ENCODE measurements at places on chromosomes 6 and 20.

- no peaks in the 10 kb centered on the region for H3K27me3 ChIP-seq
- no peak overlapping the region for H3K27ac ChIP-seq
- H3K4me1 ChIP-seq = peaks cover 26% of the 10 kb centered on the region
- no peaks in the 10 kb centered on the region for H3K36me3 ChIP-seq
Measured at GRCh38 chr6:38068854-38069590, 249.5 kb downstream of the ZFAND3 start.

DNA sequence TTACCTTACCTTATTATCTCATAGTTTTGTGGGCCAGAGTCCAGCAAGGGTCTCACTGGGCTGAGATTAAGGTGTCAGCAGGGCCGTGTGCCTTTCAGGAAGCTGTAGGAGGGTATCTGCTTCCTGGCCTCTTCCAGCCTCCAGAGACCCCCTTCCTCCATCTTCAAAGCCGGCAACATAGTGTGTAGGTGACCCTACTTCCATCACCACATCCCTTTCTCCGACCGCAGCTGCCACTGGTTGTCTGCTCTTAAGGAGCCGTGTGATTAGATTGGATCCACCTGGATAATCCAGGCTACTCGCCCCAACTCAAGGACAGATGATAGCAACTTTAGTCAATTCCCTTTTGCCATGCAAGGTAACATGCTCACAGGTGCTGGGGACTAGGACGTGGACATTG lies 91.2 kb downstream of the JPH2 start:
- no peak overlapping the region for H3K4me3 ChIP-seq
- no peaks in the 10 kb centered on the region for H3K36me3 ChIP-seq
- no peak for DNase-seq
- H3K4me1 ChIP-seq = no peaks in the 10 kb centered on the region
- no peaks in the 10 kb centered on the region for H3K27me3 ChIP-seq
- no peak overlapping the region for H3K27ac ChIP-seq

- no peak overlapping the region for H3K27ac ChIP-seq
- DNase-seq = no peak
- H3K4me3 ChIP-seq = no peak overlapping the region
- no peaks in the 10 kb centered on the region for H3K4me1 ChIP-seq
Measured at GRCh38 chr6:163122365-163122764, 292.2 kb upstream of the QKI start.

- H3K27me3 ChIP-seq = no peaks in the 10 kb centered on the region
- H3K4me1 ChIP-seq = peaks cover 25% of the 10 kb centered on the region
- DNase-seq = no peak
- H3K36me3 ChIP-seq = no peaks in the 10 kb centered on the region
- H3K4me3 ChIP-seq = no peak overlapping the region
Measured at GRCh38 chr6:150765067-150765764, 100.3 kb upstream of the MTHFD1L start.
